ENCODE measurements at places on chromosomes 1 and 21. TPM values are rescaled to one million over a fixed set of nuclear protein-coding genes. Genes with fewer than 3 reads are reported as not detected.

DNA sequence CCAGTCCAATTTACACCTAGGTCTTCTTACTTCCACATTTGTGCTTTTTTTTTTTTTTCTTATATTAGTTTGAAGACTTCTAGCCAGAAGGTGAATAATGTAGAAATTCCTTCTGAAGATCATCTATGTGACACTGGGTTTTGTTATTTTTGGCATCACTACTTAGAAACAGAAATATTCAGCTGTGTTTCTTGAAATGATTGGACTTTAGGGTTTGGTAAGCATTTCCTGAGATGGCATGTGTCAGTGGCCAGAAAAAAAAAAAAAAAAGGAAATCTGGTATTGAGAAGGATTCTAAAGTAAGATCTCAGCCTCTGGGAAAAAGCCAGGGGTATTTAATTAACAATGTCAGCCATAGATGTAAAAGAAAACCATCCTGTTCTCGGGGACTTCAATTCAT lies 43.4 kb upstream of the LRRC8C start:
- peak overlapping the region; percentile 1 for H3K27ac ChIP-seq
- no peak overlapping the region for H3K4me3 ChIP-seq
- H3K36me3 ChIP-seq = no peaks in the 10 kb centered on the region
- H3K4me1 ChIP-seq = peaks cover 19% of the 10 kb centered on the region
- no peak for DNase-seq
- H3K27me3 ChIP-seq = no peaks in the 10 kb centered on the region

DNA sequence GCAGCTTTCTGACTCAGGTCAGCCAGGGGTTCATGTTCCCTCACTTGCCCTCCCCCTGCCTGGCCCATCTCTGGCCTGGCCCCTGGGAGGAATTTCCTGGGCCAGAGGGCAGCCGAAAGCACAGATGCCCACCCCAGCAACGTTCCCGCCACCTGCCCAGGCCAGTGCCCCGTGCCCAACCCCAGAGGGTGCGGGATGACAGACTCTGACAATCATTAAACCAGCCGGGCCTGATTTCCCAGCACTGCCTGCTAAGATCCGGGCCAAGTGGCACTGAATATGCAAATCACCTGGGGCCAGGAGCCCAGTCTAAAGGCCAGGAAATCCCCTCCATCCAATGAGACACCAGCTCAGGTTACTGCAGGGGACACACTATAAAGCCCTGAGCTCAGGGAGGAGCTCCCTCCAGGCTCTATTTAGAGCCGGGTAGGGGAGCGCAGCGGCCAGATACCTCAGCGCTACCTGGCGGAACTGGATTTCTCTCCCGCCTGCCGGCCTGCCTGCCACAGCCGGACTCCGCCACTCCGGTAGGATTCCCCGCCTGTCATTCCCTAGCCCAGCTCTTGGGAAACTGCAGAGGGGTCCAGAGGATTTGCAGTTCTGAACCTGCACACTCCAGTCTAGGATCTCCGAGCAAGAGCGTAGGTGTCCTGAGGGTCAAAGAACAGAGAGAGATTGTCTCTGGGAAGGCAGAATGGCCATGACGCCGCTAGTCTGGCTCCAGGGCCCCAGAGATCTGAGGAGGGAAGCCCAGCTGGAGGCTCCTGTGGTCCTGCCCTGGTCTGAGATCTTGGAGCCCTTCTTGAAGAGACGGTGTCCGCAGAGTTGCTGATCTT lies at the start of gene ELF3:
ELF3 (plus strand) TSS at position 408 of the 836 bp plus-strand sequence. CDS start 550 bp downstream, outside the sequence.
- peak within 1 kb of the TSS; percentile 12 for H3K27ac ChIP-seq
- peaks cover under 1% of the 10 kb centered on the region for H3K36me3 ChIP-seq
- DNase-seq = no peak
- peaks cover 2% of the 10 kb centered on the region for H3K27me3 ChIP-seq
- H3K4me3 ChIP-seq = no peak within 1 kb of the TSS

DNA sequence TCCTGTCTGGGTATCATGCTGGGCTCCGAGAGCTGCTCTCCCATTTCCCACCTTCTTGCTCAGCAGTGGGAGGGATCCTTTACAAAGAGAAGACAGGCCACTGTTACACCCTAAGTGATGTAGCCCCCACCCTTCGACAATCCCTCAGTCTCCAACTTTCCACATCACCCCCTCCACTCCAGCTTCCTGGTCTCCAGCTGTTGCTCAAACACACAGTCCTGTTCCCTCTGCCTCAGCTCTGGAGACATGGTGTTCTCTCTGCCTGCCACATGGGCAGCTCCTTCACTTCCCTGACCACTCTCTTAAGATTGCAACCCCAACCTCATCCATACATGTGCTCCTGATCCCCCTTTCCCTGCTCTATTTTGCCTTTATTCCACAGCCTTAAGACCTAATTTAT lies 37.7 kb downstream of the SLC30A1 start:
- no peak for DNase-seq
- H3K4me1 ChIP-seq = peaks cover 12% of the 10 kb centered on the region
- H3K27me3 ChIP-seq = no peaks in the 10 kb centered on the region
- H3K36me3 ChIP-seq = peaks cover 2% of the 10 kb centered on the region
- no peak overlapping the region for H3K27ac ChIP-seq
- H3K4me3 ChIP-seq = no peak overlapping the region

- H3K27ac ChIP-seq = peak overlapping the region; percentile 94
- DNase-seq = peak; percentile 82
- no peaks in the 10 kb centered on the region for H3K27me3 ChIP-seq
Observed at GRCh38 chr1:156499842-156500542, 583 bp downstream of the MEF2D start.

- peaks cover 31% of the 10 kb centered on the region for H3K36me3 ChIP-seq
- DNase-seq = no peak
- no peaks in the 10 kb centered on the region for H3K4me1 ChIP-seq
- H3K27ac ChIP-seq = no peak overlapping the region
Observed at GRCh38 chr1:78658901-78659300, 9.3 kb downstream of the IFI44 start.

- no peaks in the 10 kb centered on the region for H3K36me3 ChIP-seq
- H3K4me3 ChIP-seq = no peak overlapping the region
- no peaks in the 10 kb centered on the region for H3K4me1 ChIP-seq
- no peak overlapping the region for H3K27ac ChIP-seq
- no peak for DNase-seq
Observed at GRCh38 chr1:166378805-166379204, 212.0 kb upstream of the FAM78B start.

DNA sequence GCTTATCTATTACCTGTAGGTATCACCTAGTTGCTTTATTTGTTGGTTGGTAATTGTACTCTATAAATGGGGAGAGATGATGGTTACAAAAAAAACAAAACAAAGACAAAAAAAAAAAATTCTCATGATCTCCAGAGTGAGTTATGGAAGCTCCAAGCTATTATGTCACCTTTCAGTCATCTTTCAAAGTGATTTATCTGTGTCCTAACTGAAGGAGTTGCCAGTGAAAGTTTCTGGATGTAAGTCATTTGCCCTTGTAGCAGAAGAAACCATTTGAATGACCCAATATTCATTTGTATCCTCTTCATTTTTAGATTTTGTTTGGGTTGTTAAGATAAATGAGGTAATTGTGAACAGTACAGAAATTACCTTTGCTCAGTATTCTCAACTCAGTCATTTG lies 3.6 kb downstream of the SLC35F3 start:
- H3K4me3 ChIP-seq = no peak overlapping the region
- DNase-seq = no peak
- no peaks in the 10 kb centered on the region for H3K36me3 ChIP-seq
- H3K27me3 ChIP-seq = peaks cover 36% of the 10 kb centered on the region
- H3K4me1 ChIP-seq = peaks cover 9% of the 10 kb centered on the region
- no peak overlapping the region for H3K27ac ChIP-seq

- H3K4me3 ChIP-seq = no peak overlapping the region
- no peaks in the 10 kb centered on the region for H3K27me3 ChIP-seq
- H3K36me3 ChIP-seq = peaks cover 8% of the 10 kb centered on the region
- H3K4me1 ChIP-seq = peaks cover 87% of the 10 kb centered on the region
- H3K27ac ChIP-seq = peak overlapping the region; percentile 77
Observed at GRCh38 chr1:63987014-63987627, 213.3 kb downstream of the ROR1 start.

Gene SLC9C2
- not detected for total RNA-seq

Gene ACOT11
- total RNA-seq = 0.41 TPM

Gene ARHGAP30
- total RNA-seq = not detected

Gene LCE2C
- total RNA-seq = not detected

Gene S100A5
- 0.94 TPM for total RNA-seq

Gene C1orf185
- total RNA-seq = not detected

Gene CFAP74
- total RNA-seq = not detected

All from chondrocyte (in vitro differentiated cells).